ENCODE measurements at places on chromosomes 12 and 14.

- DNase-seq, result no peak
Measured at GRCh38 chr14:28751467-28752058, 15.0 kb upstream of the FOXG1 start.

DNA sequence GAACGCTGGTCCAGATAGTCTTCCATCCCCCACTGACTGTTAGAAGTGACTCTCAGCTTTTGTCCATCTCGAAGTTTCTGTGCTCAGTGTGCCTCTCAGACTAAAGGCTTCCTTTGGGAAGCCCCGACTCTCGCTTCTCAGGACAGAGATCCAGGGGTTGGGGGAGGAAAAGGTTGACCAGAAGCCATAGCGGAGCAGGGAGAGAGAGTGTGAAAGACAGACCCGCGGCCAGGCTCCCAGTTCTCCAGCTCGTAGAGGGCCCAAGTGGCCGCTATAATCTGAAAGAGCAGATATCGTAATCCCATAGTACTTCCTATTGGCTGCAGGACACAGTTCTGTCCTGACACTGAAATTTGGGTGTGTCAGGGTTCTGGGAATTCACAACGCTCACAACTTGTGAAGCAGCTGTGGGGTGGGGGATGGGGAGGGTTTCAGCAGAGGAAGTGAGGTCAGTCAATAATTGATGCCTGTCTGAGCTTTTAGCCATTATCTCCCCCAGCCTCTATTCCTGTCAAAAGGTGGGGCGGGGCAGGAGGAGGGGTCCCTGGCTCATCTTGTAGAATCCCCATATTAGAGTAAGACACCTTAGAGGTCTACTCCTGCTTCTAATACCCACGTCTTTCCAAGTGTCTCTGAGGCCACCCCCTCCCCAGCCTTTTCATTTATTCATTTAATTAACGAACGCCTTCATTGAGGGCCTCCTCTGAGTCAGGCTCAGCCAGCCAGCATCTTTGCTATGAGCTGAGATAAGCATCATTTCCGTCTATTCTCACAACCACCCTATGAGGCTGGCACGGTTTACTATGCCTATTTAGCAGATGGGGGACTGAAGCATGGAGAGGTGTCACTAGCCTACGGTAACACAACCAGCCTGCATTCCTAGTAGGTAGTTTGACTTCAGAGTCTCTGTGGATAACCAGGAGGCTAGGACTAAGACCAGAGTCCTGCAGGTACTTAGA is 1.6 kb upstream of the ACVRL1 start:
- no peak for DNase-seq

DNA sequence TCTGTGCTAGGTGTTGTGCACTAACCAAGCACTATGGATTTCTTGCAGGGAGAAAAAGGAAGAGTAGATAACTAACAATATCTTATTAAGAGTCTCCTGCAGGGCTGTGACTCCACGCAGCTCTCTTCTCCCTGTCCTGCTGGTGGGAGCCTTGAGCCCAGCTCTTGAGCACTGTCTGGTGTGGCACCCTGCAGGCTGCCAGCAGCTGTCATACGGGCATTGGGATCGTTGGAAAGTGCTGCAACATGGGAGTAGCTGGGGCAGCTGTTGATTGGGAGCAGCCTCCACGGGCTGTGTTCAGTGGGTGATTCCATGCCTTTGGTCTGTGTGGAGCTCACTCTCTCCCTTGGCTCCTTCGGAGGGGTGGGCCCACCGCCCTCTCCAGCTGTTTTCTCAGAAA is 125.3 kb downstream of the FBXL14 start:
- DNase-seq, result no peak

DNA sequence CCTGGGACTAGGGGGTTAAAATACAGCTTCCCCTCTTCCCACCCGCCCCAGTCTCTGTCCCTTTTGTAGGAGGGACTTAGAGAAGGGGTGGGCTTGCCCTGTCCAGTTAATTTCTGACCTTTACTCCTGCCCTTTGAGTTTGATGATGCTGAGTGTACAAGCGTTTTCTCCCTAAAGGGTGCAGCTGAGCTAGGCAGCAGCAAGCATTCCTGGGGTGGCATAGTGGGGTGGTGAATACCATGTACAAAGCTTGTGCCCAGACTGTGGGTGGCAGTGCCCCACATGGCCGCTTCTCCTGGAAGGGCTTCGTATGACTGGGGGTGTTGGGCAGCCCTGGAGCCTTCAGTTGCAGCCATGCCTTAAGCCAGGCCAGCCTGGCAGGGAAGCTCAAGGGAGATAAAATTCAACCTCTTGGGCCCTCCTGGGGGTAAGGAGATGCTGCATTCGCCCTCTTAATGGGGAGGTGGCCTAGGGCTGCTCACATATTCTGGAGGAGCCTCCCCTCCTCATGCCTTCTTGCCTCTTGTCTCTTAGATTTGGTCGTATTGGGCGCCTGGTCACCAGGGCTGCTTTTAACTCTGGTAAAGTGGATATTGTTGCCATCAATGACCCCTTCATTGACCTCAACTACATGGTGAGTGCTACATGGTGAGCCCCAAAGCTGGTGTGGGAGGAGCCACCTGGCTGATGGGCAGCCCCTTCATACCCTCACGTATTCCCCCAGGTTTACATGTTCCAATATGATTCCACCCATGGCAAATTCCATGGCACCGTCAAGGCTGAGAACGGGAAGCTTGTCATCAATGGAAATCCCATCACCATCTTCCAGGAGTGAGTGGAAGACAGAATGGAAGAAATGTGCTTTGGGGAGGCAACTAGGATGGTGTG is 1.9 kb downstream of the GAPDH start:
- no peak for DNase-seq

GRCh38 chr12:53719649-53720048 is 7.6 kb downstream of the CALCOCO1 start:
- DNase-seq, result no peak

GRCh38 chr14:104085032-104085888 is at the start of gene ASPG:
Gene ASPG (plus strand): TSS chr14:104085700. CDS start chr14:104085771, 71 bp downstream.
- no peak for DNase-seq

DNA sequence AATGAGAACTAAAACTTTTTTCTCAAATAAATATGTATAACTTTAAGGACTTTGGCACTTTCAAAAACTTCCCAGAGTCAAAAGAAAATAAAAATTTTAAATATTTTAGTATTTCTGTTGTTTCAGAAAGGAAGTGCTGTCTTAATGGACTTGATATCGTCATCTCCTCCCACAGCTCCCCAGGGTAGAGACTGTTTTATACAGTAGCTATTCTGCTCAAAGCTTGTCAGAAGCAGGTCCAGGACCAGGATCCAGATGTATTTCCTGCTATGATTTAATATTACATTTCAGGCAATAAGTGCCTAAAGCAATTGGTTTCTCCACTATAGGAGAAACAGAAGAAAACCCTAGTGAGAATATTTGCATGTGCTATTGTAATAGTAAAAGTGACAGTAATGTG is 218.5 kb upstream of the G2E3 start:
- DNase-seq, result no peak

- DNase-seq, result peak; percentile 20
Measured at GRCh38 chr14:56342494-56342942, 224.3 kb downstream of the PELI2 start.

GRCh38 chr14:63468294-63468693 is 74.9 kb downstream of the PPP2R5E start:
- DNase-seq, result no peak

- no peak for DNase-seq
Measured at GRCh38 chr14:101112351-101113107, 209.0 kb upstream of the RTL1 start.

DNA sequence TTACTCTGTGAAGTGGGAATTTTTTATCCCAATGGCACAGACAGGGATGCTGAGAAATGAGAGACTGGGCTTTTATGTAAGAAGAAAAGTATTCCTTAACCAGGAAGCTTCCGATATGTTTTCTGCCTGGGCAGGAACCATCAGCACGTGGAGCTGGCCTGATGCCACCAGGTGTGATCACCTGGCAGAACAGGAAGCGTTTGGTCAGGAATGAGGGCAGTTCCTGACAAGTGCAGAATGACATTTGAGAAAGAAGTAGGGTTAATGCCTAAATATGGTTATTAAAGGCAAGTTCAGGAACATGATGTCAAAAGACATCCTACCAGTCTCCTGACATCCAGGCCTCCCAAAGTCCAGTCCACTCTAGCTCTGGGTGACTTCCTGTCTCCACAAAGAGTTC is 210.3 kb downstream of the NUAK1 start:
- no peak for DNase-seq

- DNase-seq, result peak; percentile 31
Measured at GRCh38 chr12:101086490-101087135, 123.4 kb downstream of the SLC5A8 start.

GRCh38 chr14:68921666-68922065 is 57.4 kb downstream of the ACTN1 start:
- no peak for DNase-seq

DNA sequence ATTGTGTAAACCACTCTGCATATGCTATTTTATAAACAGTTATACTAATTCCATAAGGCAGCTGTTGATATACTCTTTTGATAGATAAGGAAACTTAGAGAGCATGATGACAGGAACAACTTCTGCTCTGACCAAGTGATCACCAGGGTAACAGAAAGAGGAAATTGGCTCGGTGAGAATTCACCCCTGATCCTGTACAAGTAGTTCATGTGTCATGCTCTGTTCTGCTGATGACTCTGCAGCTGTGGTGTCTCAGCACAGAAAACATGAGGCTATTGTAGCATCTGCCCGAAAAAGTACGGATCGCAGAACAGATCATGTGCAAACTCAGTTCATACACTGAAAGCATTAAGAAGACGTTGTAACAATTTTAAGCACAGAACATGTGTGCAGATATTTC is 345.0 kb downstream of the LRIG3 start:
- no peak for DNase-seq
